ENCODE measurements at places on chromosomes 2 and 18.

GRCh38 chr18:51074605-51075004, 44.6 kb downstream of the SMAD4 start:
- DNase-seq: no peak

GRCh38 chr18:65544701-65545100, 206.1 kb upstream of the CDH7 start:
- DNase-seq: no peak

GRCh38 chr2:47310801-47311560, 92.0 kb upstream of the MSH2 start:
- DNase-seq: peak; percentile 47

DNA sequence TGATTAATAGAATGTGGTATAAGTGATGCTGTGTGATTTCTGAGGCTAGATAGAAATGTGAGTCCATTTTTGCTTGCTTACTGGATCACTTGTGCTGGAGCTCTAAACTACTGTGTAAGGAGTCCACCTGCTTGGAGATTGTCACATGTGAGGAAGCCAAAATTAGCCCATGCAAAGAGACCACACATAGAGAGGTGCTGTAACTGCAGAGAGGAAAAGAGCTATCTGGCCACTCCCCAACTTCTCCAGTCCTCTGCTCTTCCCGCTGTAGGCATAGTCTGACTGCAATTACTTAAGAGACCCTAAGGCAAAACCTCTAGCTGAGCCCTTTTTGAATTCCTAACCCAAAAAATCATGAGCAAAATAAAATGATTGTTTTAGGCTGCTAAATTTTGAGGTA, 120.6 kb upstream of the FBXO11 start:
- no peak for DNase-seq

- DNase-seq: no peak
Measured at GRCh38 chr2:156907806-156908205, 349.7 kb upstream of the GALNT5 start.

GRCh38 chr18:48155856-48156255, 225.4 kb upstream of the SMAD2 start:
- DNase-seq: no peak

- no peak for DNase-seq
Measured at GRCh38 chr2:221001381-221001801, 570.7 kb downstream of the EPHA4 start.

GRCh38 chr18:3447068-3447894, 2.7 kb upstream of the TGIF1 start:
- no peak for DNase-seq

DNA sequence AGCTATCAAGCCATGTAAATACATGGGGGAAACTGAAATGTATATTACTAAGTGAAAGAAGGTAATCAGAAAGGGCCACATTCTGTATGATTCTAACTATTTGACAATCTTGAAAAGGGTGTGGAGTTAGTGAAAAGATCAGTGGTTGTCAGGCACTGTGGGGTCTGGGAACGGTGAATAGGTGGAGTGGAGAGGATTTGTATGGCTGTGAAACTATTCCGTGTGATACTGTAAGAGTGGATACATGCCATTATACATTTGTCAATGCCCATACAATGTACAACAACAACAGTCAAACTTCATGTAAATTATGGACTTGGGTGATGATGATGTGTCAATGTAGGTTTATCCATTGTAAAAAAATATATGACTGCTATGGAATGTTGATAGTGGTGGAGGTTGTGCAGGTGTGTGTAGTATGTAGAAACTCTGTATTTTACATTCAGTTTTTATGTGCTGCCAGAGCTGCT, 1116.2 kb downstream of the SUCLG1 start:
- DNase-seq: no peak

GRCh38 chr2:100211521-100211920, 69.1 kb upstream of the AFF3 start:
- no peak for DNase-seq

GRCh38 chr18:68922392-68922791, 124.5 kb downstream of the CCDC102B start:
- no peak for DNase-seq

DNA sequence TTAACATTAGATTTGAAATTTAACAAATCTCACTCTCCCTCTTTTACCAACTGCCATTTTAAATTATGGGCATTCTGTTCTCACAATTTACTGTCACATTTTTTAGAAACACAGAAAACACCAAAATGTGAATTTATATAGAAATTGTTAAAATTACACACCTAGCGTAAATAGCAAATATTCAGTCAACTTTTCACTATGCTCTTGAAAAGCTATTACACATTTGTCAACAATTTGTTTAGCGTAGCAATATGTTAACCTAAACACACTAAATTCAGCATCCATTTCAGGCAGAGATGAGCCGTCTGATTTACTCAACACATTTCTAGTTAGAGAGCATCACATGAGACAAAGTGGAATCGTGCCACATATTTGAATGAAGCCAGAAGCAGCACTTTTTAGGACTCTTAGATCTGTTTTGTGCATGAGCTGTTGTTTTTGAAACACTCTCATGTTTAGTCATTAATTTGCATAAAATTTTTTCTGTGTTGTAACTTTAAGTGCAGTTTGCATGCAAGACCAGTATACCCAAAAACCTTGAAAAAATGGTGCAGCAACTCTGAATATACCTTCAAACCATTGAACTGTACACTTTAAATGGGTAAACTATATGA, 8.2 kb downstream of the TTC32 start:
- DNase-seq: no peak

DNA sequence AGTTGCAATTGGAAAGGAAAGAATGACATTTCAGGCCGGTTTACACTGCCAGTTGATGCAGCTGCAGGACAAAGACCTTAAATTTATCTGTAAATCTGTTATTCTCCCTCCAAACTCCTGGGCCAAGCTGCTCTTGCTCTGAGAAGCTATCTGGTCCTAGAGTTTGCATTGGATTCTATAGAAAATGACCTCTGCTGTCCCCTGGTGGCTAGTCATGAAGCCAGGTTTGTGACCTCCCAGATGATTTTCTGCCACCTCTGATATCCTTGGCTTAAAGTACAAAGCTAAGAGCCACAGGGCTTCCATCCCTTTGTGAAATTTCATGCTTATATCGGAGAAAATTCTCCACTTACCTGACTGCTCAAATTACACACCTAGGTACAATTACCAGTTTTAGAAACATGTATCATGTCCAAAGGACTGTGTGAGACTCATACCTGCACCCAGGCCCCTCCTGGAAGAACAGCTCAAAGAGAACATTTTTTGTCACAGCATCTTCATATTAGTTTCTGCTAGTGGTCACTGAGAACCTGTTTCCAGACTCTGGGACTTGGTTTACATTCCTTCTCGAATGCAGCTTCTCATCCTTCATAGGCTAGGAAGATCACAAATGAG, 28.9 kb upstream of the IER3IP1 start:
- peak; percentile 42 for DNase-seq

GRCh38 chr2:51247252-51247805, 215.4 kb upstream of the NRXN1 start:
- DNase-seq: no peak

GRCh38 chr2:203667838-203668237, 38.6 kb upstream of the CD28 start:
- no peak for DNase-seq

GRCh38 chr2:169513926-169514325, 4.4 kb downstream of the KLHL41 start:
- DNase-seq: no peak

DNA sequence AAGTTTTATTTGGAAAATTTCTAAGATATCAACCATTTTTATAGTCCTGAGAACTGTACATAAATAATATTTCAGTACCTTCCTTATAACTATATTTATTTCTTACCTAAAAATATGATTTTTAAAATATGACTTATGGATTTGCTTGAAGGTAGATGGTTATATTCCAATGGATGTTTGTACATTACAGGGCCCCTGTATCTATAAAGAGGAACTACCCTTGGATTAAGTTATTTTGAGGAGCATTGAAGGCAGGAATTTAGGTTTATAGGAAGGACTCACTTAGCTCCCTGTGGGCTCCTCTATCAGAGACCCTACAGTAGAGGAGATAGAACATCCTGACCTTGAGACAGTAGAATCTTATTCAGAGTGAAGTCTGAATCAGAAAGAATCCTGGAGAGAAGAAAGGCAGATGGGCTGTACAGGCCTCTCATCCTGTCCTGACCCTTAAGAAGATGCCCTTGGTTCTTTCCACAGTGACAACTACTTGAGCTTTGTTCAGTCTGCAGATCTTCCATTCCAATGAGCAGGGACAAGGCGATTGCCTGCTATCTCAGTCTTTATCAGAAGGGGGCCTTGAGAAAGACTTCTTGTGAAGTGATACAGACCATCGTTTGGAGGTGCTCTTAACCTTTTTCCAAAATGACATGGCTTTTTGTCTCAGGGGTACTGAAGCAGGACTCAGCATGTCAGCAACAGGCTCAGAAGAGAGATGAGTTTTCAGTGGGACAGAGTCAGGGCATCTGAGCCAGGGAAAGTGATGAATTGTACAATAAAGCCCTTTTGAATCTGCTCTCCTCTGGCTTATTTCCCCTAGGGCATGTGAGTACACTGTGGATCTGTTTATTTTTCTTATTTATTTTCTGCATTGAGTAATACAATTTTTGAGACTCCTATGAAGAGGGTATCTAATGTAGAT, 20.9 kb downstream of the OXER1 start:
- no peak for DNase-seq

GRCh38 chr18:23963443-23964165, 51.0 kb upstream of the TTC39C start:
- DNase-seq: no peak

- peak; percentile 40 for DNase-seq
Measured at GRCh38 chr2:222052934-222053367, 245.8 kb downstream of the PAX3 start.

DNA sequence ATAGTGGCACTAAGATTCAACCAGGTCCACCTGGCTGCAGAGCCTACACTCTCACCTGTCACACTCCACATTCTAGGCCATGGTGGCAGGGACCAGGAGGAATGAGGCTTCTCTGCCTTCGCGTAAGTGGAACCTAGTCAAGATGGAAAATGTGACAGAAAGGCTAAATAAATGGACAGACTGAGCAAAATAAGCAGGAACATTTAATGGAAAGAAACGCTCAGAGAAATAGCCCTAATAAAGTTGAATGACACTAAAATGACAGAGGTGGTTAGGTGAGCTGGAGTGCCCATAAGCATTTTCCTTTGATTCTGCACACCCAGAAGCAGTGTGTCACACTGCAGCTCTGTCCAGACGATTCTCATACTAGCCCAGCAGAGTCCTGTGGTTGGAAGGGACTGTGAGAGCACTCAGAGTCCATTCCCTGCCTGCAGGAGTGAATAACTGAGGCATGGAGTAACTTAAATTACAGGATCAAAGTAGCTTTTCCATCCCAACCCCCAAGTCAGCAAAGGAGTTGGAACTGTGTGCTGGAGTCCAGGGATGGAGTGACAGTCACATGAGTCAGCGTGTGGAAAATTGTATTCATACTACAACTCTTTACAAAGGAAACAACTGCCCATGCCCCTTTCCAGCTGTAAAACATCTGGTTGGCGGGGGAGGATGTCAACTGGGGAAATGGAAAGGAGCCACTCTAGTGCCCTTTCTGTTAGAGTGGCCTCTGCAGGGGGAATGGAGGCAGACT, 105.4 kb upstream of the LGALSL start:
- no peak for DNase-seq

- DNase-seq: no peak
Measured at GRCh38 chr2:74045454-74045853, 60.7 kb downstream of the TET3 start.

- no peak for DNase-seq
Measured at GRCh38 chr2:210318891-210319290, 3.9 kb upstream of the MYL1 start.

DNA sequence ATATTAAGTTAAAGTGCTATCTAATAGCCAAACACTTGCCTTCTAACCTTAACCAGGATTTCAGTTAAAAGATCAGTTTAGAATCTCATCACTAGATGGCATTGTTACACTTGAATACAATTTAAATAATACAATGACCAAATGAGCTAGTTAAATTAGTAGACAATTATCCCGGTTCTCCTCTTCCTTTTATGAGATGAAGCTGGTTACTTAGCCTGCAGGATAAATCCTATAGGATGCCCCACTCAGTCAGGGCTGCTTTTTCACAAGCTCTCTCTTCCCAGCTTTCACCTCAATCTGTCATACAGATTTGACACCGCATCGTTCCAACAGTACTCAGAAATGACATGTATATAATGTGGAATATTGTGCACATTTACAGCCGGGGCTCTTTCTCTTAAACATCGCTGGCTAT, 678.8 kb downstream of the KCNJ3 start:
- peak; percentile 34 for DNase-seq

DNA sequence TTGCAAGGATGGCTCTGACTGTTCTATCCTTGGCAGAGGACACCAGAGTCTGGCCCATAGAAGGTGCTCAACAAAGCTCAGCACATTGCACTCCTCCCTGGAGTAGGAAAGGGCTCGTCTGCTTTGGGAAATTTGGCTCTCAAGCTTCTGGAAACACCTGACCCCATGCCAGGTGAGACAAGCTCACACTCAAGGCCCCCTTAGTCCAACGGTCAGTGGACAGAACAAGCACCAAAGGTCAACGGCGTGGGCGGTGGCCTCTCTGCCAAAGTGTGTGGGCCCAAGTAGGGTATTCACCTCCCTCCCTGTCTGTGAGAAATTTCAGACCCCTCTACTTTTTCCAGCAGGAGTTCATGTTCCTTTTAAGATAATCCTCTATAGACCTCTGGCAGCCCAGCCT, 2.0 kb upstream of the STEAP3 start:
- DNase-seq: no peak

GRCh38 chr18:51655327-51655698, 457.8 kb upstream of the MEX3C start:
- no peak for DNase-seq

DNA sequence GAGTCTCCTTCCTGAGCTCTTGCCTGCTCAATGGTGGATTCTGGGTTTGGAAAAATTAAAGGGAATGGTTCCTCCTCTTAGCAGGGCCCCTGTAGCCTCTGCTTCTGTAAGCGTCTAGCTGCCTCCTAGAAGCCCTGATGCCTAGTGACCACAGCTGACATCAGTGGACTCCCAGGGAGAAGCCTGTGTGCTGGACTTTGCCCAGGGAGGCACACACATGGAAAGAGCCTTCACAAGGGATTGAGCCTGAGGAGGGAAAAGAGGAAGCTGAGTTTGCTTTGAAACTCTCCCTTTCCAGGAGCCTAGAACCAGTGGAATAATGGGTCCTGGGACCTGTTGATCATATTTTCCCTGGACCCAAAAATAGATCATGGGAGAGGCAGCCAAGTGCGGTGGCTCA, 1.4 kb upstream of the CFAP65 start:
- peak; percentile 28 for DNase-seq

DNA sequence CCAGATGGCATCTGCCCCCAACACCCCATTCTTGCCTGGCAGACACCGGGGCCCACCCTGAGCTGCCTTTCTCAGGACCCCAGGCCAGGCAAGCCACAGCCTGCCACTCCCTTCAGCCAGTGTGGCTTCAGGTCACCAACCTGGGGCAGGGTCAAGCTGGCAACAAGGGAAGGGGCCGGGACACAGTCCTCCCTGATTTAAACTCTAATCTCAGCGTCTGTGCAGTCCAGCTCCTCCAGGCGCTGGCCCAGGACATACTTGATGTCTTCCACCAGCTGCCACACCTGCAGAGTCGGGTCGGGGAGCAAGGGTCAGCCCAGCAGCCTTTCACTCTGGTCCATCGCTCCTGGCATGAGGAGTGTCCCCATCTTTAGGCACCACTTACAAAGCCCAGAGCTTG, 29.0 kb upstream of the ALPP start:
- no peak for DNase-seq
